ENCODE measurements at places on chromosomes 13 and 19. TPM values are rescaled to one million over a fixed set of nuclear protein-coding genes. Genes with fewer than 3 reads are reported as not detected.
A peak's percentile ranks its signal among the peaks of the same experiment; 100 is the strongest.

DNA sequence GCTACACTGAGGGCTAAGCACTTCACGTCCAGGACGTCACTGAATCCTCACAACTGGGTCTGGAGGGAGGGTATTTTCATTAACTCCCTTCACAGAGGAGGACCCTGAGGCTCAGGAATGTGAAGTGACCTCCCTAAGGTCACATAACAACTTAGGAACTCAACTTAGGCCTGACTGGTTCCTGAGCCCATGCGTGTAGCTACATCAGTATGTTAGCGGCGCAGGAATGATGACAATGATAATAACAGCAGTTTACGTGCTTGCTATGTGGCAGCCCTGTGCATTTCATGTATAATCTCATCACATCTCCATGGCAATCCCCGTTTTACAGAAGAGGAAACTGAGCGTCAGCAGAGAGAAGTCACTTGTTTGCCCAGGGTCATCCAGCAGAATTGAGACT is 18.3 kb downstream of the KRTDAP start:
- DNase-seq: no peak

DNA sequence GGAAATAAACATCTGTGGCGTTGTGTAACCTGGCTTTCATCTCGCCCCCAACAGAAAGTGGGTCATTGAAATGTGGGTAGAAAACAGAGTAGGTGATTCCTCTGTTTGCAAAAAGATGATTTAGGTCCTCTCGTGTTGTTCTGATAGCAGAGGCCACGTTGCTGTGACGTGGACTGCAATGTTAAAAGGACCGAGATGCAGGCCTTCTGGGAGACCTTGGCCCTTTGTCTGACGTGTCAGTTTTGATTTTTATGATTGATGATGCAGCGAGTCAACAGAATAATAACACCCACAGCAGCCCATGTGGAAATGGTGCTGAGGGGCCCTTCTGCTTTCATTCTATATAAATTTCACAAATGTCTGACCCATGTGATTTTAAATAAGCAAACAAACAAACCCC is 68.9 kb downstream of the FGF9 start:
- no peak for DNase-seq

GRCh38 chr19:17778251-17778967 is 16.5 kb upstream of the B3GNT3 start:
- DNase-seq: peak; percentile 23

DNA sequence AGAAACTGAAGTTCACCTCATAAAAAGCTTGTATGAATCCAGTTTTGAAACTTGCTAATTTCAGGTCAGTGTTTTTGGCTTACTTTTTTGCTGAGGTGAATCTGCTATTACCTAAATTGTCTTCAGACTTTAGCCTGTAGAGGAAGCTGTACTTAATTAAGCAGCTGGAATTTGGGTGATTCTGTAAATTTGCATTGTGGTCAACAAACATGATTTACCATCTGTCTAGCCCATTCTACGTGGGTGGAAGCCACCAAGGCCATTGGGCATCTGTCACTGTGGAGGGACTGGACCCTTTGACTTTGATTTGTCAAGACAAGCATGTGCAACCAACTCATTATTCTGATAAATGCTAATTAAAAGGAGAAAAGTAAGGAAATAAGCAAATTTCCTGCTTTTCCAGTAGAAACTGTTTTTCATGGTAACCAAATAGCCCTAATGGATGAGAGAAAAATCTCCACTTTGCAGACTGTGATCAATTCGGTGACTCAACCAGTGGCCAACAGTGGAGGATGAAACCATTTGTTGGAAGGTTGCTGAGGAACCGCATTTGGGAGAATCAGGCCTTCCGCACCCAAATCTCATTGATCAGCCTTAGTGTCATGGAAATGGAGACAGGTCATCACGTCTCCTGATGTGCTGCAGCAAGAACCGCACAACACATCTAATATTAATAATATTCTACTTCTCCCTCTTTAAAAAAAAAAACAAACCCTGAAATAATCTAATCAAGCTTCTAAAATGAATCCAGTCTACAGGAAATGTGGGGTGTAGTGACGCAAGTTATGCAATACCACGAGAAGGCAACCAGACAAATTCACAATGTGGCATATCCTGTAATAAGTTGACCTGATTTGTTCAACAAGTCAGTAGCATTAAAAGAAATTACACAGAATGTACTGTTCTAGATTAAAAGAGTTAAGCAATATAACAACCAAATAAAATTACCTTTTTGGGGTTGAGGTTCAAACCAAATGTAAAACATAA is 54.3 kb downstream of the GARRE1 start:
- DNase-seq: no peak

The USHBP1 gene
- not detected for total RNA-seq

The CNN1 gene
- total RNA-seq: 0.58 TPM
